ENCODE measurements at places on chromosomes 6 and 20.

- DNase-seq = no peak
These were observed 94.5 kb downstream of the TPBG start for GRCh38 chr6:82458147-82458546.

- DNase-seq = no peak
These were observed 10.1 kb downstream of the RIPOR2 start for GRCh38 chr6:24925661-24926060.

DNA sequence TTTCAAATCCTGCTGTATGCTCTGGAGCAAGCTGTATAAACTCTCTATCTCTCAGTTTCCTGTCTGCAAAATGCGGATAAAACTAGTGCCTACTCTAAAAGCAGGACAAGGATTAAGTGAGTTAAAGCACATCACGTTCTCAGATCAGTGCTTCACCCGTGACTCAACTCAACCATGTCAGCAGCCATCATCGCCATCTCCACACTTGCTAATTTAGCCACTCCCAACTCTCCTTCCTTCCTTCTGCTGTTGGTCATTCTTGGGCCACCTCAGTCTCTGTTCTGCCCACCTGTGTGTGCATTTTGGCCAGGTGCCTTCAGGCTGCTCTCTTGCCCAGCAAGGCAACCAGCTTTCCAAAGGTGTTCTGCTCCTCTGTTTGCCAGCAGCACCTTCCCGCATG, 260.0 kb upstream of the CDYL start:
- DNase-seq = no peak

- no peak for DNase-seq
These were observed 92.2 kb downstream of the BACH2 start for GRCh38 chr6:90204327-90205056.

- DNase-seq = no peak
These were observed 243.8 kb downstream of the LRFN2 start for GRCh38 chr6:40343318-40343876.

GRCh38 chr6:111238464-111239119, 151.3 kb downstream of the SLC16A10 start:
- no peak for DNase-seq

GRCh38 chr6:106844930-106845329, 129.6 kb downstream of the CD24 start:
- no peak for DNase-seq

DNA sequence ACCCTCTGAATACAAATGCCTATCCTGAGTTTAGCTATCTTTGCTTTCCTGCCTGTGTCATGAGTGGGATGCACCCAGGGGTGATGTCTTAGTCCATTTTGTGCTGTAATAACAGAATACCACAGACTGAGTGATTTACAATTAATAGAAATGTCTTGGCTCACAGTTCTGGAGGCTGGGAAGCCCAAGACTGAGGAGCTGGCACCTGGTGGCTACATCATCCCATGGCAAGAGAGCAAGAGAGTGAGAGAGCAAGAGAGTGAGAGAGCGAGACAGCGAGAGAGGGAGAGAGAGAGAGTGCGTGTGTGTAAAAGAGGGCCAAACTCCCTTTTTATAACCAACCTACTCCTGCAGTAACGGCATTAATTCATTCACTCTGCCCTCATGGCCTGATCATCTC, 76.8 kb downstream of the PRDM1 start:
- DNase-seq = no peak

DNA sequence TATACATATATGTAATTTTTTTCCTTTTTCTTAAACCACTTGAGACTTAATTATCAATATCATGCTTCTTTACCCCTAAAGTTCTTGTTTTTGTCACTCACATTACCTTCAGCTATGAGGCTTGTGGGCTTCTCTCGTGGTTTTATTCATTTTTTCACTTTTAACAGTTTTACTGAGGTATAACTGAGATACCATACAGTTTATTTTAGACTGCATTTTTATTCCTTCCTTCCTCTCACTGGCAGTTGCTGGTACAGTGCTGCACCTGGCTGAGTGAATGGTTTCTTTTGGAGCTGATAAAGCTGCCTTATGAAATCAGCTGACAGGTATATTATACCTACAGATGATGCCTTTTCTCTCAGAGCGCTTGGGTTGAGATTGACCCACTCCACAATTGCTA, 54.4 kb downstream of the LRP11 start:
- DNase-seq = no peak

GRCh38 chr6:146560607-146561006, 17.0 kb downstream of the RAB32 start:
- no peak for DNase-seq

DNA sequence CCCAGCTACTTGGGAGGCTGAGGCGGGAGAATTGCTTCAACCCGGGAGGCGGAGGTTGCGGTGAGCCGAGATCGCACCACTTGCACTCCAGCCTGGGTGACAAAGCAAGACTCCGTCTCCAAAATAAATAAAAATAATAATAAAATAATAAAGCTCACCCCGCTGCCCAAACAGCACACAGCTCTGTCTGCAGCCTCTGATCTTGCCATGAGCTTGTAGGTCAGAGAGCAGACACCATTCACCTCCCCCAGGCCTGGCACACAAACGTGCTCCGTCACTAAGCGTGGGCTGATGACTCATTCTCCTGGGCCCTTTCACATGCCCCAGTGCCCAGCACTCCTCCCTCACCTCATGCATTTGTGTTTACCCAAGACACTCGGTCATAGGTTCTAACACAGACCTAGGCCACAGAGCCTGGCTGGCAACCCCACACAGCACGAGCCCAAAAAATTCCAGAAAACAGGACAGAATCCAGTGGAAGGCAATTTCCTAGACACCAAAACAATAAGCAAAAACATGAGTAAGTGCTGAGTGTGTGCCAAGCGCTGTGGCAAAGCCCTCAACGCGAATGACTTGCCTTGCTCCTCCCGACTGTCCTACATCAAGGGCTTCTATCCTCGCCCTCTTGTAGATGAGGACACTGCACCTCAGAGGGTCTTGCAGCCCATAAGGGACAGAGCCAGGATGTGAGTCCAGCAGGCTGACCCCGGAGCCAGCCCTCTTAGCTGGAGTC, 18.0 kb downstream of the ATP9A start:
- DNase-seq = no peak

GRCh38 chr20:41133709-41134361, 3.5 kb upstream of the PLCG1 start:
- no peak for DNase-seq

DNA sequence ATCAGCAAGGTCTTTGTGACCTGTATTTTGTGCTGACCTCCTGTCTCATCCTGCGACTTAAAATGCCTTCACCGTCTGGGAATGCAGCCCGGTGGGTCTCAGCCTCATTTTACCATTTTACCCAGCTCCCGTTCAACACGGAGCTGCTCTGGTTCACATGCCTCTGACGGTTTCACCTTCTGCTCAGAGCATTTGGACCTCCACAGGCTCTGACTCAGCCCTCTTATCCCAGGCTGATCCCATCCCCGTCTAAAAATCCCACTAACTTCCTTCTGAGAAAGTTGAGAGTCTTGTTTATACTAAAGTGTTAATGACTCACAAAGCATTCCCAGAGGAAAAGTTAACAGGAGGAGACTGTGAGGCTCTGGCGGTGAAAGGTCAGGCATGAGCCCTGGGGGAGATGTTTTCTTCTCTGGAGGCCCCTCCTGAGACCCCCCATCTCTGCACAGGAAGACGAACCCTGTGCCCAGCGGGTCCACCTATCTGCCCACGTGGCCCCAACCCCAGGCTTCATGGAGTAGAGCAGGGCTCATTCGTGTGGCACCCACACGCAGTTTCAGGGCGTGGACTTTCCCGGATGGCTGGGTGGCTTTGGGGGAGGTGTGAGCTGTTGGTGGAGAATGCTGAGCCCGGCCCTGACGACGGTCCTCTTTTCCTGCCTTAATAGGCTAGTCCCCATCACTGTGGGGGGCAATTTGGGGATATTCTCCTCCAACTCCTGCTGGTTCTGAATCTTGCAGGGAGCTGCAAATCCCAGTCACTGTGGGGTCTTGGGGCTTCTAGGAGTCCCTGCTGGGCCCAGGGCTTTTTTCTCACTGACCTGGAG, 3.3 kb upstream of the BIRC7 start:
- DNase-seq = no peak

- no peak for DNase-seq
These were observed 9.0 kb upstream of the PLCB4 start for GRCh38 chr20:9059931-9060330.

DNA sequence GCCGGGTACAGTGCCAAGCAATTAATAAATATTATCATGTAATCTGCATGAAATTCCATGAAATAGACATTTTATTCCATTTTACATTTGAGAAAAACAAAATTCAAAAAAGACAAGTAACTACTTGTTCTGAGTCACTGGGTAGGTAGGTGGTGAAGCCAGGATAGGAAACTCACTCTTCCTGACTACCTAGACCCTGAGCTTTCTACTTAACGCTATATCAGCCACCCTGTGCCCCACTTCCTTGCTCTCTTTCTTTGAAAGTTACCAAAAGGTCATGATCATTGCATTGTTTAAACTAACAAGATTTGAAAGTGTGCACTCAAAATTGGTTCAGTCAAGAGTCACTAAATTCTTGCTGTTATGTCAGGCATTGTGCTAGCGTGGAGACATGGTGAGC, 235.7 kb downstream of the CD83 start:
- DNase-seq = no peak

DNA sequence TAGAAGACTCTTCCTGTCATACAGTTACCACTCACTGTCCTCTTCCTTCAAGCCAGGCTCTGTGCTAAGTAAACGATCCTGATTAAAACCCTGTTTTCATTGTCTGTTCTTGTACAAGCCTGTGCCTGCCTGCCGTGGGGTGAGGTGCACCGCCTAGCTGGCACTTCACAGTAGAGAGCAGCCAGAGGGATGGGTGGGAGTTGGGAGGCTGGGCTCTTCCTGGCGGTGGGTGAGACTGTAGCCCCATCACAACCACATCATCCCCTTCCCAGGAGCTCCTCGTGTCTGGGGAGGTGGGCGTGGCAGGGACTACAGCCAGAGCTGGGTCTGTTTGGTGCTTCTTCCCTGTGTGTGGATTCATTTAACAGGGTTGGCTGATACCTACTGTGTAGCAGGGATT, 382.0 kb downstream of the TAF4 start:
- no peak for DNase-seq

GRCh38 chr20:16123623-16124022, 449.6 kb downstream of the KIF16B start:
- DNase-seq = no peak

- DNase-seq = no peak
These were observed 49.5 kb downstream of the TOX2 start for GRCh38 chr20:43963872-43964791.

DNA sequence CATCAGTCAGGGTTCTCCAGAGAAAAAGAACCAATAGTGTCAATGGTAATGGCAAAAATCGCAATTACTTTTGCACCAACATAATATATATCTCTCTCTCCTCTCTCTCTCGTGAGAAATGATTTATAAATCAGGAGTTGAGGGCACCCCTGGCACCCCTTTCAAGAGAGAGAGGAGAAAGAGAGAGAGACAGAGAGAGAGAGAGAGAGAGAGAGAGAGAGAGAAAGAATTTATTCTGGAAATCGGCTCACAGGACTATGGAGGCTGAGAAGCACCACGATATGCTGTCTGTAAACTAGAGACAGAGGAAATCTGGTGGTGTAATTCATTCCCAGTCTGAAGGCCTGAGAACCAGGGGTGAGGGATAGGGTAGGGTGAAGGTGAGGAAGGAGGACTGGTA, 201.9 kb upstream of the MAP3K7 start:
- DNase-seq = no peak

DNA sequence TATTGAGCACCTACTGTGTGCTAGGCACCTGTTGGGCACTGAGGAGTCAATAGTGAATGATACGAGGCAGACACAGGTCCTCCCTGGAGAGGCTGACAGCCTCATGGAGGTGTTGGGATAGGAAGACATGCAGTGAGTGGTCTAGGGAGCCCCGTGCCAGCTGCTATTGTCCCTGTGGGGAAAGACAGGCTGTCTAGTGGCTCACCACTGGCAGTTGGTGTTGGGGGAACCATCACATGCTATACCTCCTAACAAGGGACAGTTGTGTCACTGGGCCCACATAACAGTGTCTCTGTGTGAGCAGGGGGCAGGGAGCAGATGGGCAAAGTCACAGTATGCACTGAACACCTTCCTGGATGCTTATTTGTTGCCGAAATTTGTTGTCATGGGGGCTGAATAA, 45.9 kb upstream of the CTNNBL1 start:
- no peak for DNase-seq
